Stimulated activated CD8-positive, alpha-beta memory T cell treated with anti-CD3 and anti-CD28 coated beads, Interleukin-7, amount 100 ng/mL, for 1 hour (primary cell): ENCODE measurements at places on chromosomes 12 and 14.

GRCh38 chr14:22391908-22392565 is 197.0 kb downstream of the DAD1 start:
- no peak for DNase-seq

DNA sequence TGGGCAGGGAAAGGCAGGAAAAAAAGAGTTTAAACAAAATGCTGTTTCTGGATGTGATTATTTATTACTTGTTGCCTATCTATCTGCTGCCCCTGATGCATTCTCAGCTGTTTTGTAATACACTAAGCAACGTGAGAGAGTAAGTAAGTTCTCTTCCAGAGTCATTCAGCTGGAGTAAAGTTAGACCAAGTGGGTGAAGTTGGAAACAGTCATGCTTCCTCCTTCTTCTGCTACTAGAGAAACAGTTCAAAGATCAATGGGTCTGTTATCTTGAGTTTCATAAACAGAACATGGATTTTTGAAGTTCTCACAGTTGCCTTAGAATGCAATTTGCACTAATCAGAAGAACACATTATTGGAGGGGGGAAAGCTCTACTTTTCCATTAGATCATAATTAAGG is 279.3 kb downstream of the EGLN3 start:
- DNase-seq = no peak

GRCh38 chr14:77918448-77918847 is 118.5 kb downstream of the ADCK1 start:
- no peak for DNase-seq

DNA sequence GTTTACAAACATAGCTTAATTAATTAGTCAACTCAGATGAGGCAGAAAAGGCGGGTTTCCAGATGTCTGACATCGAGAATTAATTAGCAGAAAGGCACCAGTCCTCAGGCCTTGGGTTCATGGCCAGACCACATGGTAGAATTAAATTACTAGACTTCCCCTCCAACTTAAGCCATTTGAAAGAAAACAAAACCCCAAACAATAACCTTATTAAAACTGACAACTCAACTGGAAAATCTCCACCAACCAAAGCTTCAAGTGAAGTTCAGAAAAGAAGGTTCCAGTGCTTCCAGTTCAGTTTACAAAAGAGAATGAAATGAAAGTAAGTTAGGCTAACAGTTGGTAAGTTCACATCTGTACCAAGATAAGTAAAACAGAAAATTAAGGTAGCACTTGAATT is 349.5 kb downstream of the GRIN2B start:
- no peak for DNase-seq

- no peak for DNase-seq
These were observed 4.6 kb downstream of the FAM177A1 start for GRCh38 chr14:35050652-35051051.
